ENCODE measurements at places on chromosomes 6 and 20. TPM values are rescaled to one million over a fixed set of nuclear protein-coding genes. Genes with fewer than 3 reads are reported as not detected.

DNA sequence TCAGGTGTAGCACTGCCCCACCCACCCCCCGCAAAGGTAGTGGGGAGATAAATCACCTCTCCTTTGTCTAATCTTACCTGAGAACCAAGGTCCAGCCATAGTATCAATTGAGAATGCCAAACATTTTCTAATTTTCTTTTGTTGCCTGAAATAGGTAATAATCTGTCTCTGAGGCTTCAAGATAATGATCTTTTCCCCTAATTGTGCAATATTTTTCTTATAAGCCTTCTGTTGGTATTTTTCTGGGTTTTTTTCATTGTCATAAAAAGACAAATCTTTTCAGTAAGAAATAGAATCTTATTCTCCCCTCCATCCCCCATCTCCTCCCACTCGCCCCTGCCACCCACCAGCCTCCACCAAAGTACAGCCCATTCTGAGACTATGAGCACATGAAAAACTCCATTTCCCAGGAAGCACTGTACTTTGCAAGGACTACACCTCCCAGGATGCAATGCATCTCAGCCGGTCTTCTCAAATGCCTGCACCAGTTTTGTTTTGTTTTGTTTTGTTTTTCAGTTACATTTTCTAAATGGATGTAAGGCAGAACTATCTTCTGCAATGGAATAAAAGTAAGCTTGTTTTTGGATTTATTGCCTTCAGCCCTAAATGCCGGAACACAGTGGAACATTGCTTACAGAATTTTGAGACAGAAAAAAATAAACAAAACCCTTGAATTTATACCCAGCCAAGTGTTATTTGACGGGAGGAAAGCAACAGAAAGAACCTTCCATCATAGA is 268.0 kb downstream of the TFAP2A start:
- no peak overlapping the region for H3K4me3 ChIP-seq
- H3K36me3 ChIP-seq: no peaks in the 10 kb centered on the region
- no peak overlapping the region for H3K27ac ChIP-seq
- no peaks in the 10 kb centered on the region for H3K4me1 ChIP-seq
- H3K27me3 ChIP-seq: no peaks in the 10 kb centered on the region
- DNase-seq: no peak

GRCh38 chr20:11260611-11261010 is 586.8 kb upstream of the JAG1 start:
- DNase-seq: no peak
- no peak overlapping the region for H3K4me3 ChIP-seq
- H3K4me1 ChIP-seq: no peaks in the 10 kb centered on the region

GRCh38 chr6:141658696-141659095 is 474.0 kb upstream of the GJE1 start:
- H3K27me3 ChIP-seq: no peaks in the 10 kb centered on the region
- no peak overlapping the region for H3K4me3 ChIP-seq
- no peak for DNase-seq
- H3K36me3 ChIP-seq: no peaks in the 10 kb centered on the region
- H3K4me1 ChIP-seq: no peaks in the 10 kb centered on the region
- H3K27ac ChIP-seq: no peak overlapping the region

GRCh38 chr6:166586424-166587156 is at the start of gene RAMACL:
Gene RAMACL, minus strand, starts transcription at chr6:166586678. Its CDS starts 201 bp downstream, at chr6:166586477.
- H3K27ac ChIP-seq: no peak within 1 kb of the TSS
- no peaks in the 10 kb centered on the region for H3K27me3 ChIP-seq
- no peak for DNase-seq
- no peaks in the 10 kb centered on the region for H3K4me1 ChIP-seq
- no peak within 1 kb of the TSS for H3K4me3 ChIP-seq

GRCh38 chr6:129696843-129697242 is 13.1 kb downstream of the ARHGAP18 start:
- H3K36me3 ChIP-seq: no peaks in the 10 kb centered on the region
- H3K27ac ChIP-seq: no peak overlapping the region
- no peak for DNase-seq
- H3K4me1 ChIP-seq: peaks cover 54% of the 10 kb centered on the region
- no peaks in the 10 kb centered on the region for H3K27me3 ChIP-seq

GRCh38 chr20:57414867-57415592 is 23.8 kb downstream of the RBM38 start:
- no peak for DNase-seq
- no peaks in the 10 kb centered on the region for H3K36me3 ChIP-seq
- H3K4me1 ChIP-seq: no peaks in the 10 kb centered on the region
- no peak overlapping the region for H3K4me3 ChIP-seq
- no peaks in the 10 kb centered on the region for H3K27me3 ChIP-seq

Gene GPRC6A
- total RNA-seq: not detected

- no peak for DNase-seq
- no peaks in the 10 kb centered on the region for H3K27me3 ChIP-seq
- no peaks in the 10 kb centered on the region for H3K36me3 ChIP-seq
- no peak overlapping the region for H3K27ac ChIP-seq
- no peaks in the 10 kb centered on the region for H3K4me1 ChIP-seq
Measured at GRCh38 chr20:24718696-24719095, 230.4 kb upstream of the CST7 start.

Gene MYLK4
- total RNA-seq: 0.43 TPM

- H3K27me3 ChIP-seq: no peaks in the 10 kb centered on the region
- H3K27ac ChIP-seq: no peak overlapping the region
- DNase-seq: no peak
Measured at GRCh38 chr6:108958900-108959770, 110.9 kb downstream of the ARMC2 start.

- H3K27ac ChIP-seq: no peak overlapping the region
- no peak for DNase-seq
- no peaks in the 10 kb centered on the region for H3K36me3 ChIP-seq
- no peak overlapping the region for H3K4me3 ChIP-seq
- H3K4me1 ChIP-seq: no peaks in the 10 kb centered on the region
Measured at GRCh38 chr6:38512211-38512610, 127.5 kb downstream of the BTBD9 start.

Gene EYA4
- 0.13 TPM for total RNA-seq

GRCh38 chr6:80145921-80146320 is 39.5 kb downstream of the BCKDHB start:
- no peak overlapping the region for H3K27ac ChIP-seq
- H3K4me1 ChIP-seq: peaks cover 10% of the 10 kb centered on the region
- no peaks in the 10 kb centered on the region for H3K36me3 ChIP-seq

DNA sequence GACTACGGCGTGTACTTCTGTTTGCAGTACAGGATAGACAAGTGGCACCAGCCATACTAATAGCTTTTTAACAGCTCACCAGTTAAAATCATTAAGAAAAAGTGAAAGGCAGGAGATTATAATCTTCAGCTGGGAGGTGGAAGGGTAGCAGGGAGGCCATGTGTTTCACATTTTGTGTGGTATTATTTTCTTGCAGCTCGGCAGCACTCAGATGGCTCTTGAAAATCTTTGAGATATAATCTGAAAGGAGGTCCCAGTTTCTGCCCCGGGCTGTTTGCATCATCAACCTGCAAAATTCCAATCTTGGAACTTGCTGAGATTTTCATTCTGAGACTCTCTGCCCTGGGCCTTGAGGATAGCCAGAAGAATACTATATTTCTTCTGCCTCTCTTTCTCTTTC is 87.5 kb upstream of the HDAC2 start:
- H3K4me1 ChIP-seq: no peaks in the 10 kb centered on the region
- no peaks in the 10 kb centered on the region for H3K27me3 ChIP-seq
- DNase-seq: no peak
- H3K36me3 ChIP-seq: no peaks in the 10 kb centered on the region
- H3K27ac ChIP-seq: no peak overlapping the region

Gene DZANK1
- total RNA-seq: 0.98 TPM

DNA sequence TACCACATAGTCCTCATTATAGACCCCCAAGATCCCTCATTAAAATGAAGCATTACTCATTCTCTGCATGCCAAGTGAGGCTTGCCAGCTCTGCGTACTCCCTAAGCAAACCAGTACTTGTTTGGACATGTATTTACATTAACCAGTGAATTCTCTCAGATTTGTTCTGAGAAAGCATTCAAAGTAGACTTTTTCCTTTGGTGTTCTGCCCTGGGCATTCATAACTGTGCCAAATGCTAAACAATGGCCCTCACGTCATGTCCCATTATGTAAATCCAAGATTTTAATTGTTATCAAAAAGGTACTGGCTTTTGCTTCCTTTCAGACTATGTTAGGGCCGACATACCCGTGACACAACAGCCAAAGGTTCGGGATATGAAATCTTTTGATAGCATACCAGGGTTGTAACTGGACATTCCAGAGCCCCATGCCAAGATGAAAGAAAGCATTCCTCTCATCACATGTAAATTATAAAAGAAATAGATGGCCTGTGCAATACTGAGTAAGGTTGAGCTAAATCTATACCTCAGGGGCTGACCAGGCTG is 164.2 kb downstream of the ADAT2 start:
- no peaks in the 10 kb centered on the region for H3K36me3 ChIP-seq
- H3K4me1 ChIP-seq: no peaks in the 10 kb centered on the region
- H3K27me3 ChIP-seq: no peaks in the 10 kb centered on the region
- H3K4me3 ChIP-seq: no peak overlapping the region
- no peak overlapping the region for H3K27ac ChIP-seq
